ENCODE measurements at places on chromosomes 2 and 18.

- no peak for DNase-seq
These were observed 8.6 kb downstream of the ACP1 start for GRCh38 chr2:273333-273732.

DNA sequence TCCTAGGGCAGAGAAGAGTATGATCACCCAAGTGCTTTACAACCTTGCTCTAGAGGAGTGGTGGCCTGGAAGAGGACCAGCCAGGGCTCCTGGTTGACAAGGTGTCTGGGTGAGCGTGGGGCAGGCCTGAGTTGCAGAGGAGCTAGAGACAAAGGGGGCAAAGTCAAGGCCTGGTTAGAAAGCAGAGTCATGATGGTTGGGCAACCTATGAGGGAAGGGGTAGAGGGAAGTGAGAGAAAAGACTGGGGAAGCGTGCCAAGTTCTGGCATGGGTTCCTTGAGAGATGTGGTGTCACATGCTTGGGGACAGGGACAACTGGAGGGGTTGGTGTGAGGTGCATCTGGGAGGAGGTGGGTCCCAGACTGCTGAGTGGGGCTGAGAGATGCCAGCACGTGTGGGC is 13.5 kb downstream of the ZFP36L2 start:
- no peak for DNase-seq

DNA sequence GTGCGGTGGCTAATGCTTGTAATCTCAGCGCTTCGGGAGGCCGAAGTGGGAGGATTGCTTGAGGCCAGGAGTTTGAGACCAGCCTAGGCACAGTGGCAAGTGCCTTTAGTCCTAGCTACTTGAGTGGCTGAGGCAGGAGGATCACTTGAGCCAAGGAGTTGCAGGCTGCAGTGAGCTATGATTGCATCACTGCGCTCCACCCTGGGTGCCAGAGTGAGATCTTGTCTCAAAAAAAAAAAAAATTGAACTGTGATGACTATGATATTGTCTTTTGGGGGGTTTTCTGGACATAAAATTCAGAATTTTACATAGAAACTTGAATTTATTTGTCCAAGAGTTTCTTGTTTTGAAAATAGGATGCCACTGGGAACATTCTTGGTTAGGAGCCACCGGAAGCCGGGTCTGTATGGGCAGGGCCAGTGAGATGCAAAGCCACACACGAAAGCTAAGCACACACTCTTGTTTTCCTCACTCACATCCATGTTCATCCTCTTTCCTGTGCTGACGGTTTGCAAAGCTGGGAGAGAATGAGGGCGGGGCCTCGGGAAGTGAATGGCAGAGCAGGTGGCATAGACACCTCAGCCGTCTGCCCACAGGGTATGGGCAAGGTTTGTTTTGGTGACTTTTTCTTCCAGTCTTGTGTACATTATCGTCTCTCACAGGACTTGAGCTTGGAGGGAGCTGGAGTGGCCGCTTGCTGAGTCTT is 12.6 kb downstream of the AGAP1 start:
- no peak for DNase-seq

DNA sequence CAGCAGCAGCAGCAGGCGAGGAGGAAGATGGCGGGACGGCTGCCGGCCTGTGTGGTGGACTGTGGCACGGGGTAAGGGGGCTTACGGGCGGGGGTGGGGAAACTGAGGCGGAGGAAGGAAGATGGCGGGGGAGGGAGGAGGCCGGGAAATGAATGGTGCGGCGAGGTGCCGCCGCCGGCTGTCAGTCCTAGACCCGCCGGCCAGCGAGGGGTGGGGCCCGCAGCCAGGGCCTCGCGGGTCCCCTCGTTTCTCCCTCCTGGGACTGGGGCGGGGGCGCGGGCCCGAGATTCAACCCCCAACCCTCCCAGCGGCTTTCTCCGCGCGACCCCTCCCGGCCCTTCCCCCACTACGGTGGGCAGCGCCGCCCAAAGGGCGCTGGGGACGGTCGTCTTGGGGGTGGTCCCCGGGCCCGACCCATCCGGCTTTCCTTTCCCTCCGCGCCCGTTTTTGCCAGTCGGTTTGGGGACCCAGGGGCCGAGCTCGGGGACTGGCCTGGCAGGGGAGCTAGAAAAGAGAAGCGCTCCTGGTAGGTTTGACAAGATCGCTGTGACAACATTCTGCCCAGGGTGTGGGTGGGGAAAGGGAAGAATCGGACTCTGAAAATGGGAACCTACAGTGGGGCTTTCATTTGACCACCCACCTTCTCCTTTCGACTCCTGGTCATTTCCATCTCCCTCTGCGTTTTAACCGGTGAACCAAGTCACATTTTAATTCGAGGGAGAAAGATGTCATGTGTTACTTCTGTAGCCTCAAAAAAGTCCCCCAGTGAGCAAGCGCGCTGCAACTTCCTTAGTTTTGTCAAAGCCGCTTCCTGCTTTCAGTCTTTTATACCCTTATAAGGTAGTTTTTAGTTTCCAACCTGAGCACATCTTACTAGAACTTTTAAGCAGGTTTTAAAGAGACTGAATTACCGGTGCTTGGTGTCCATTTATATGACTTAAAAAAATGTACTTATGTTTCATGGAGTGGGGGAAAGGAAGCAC is 655 bp downstream of the ACTR3 start:
- no peak for DNase-seq

- peak; percentile 18 for DNase-seq
These were observed 31.1 kb upstream of the ACTR3 start for GRCh38 chr2:113858764-113859163.

DNA sequence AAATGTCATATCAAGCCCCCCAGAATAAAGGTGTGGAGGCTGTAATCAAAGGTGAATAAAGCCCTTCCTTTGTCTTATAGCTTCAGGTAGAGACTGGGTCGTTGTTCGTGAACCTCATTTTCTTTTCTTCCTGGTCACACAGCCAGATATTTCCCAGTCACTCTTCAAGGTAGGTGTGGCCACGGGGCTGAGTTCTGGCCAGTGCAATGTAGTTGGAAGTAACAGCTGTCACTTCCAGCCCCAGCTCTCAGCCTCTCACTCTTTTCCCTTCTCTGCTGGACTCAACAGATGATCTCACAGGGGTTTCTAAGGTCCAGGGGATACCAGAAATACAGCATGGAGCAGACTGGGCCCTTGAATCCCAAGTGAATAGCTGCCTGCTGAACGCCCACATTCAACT is 15.8 kb upstream of the TRPM8 start:
- DNase-seq = no peak

- DNase-seq = no peak
These were observed 58.0 kb upstream of the EML6 start for GRCh38 chr2:54665436-54665856.

GRCh38 chr2:3585261-3586109 is 9.4 kb upstream of the COLEC11 start:
- no peak for DNase-seq

DNA sequence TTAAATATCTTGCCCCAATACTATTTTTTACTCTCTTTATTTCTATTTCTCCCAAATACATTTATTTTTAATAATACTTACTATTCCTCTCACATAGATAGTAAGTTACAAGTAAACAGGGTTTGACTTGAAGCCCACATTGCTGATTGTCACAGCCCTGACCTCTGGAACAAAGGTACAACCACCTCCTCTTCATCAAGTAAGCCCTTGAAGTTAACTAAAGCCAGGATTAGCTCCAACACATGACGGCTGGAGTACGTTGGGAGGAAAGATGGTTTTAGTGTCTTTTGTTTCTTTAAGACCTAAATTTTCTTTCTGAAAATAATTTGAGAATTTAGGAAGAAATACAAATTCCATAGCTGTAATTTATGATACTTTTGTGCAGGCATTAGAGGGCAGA is 949 bp downstream of the MYOM1 start:
- no peak for DNase-seq

DNA sequence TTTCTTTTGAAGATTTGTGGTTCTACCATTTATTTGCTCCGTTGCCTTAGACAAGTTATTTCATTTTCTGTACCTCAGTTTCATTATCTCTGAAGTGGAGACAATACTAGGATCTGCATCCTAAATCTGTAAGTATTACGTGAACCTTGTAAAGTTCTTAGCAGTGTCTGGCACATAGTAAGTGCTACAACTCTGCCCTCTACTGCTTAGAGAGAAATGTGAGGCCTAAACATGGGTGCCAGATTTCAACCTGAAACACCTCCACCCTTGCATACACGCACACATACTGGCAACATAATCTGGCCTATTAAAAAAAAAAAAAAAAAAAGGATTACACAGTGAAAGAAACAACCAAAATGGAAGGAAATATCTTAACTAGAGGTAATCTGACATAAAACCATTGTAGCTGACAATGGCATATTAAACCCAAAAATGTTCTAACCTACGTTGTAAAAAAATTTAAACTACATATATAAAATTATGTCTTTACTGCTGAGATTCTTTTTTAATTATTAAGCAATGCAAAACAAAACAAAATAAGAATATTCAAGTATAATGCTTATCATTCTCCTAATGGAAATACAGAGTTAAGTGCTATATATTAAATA is 132.6 kb downstream of the MAP2 start:
- DNase-seq = no peak

DNA sequence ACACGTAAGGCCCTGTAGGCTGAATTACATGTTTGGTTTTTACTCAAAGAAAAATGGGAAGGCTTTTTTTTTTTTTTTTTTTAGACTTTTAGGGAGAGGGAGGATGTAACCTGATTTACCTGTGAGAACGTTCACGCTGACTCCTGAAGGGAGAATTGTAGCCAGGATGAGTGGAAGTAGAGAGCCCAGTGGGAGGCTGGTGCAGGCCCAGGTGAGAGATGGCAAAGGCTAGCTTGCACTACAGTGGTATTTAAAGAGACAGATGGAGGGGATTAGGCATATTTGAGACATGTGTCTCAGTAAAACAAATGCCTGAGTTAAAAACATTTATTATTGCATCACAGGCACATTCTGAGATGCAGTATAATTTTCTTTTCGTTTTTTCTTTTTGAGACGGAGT is 107.9 kb downstream of the CCDC85A start:
- DNase-seq = no peak

- no peak for DNase-seq
These were observed 25.4 kb upstream of the TMEM131 start for GRCh38 chr2:98020992-98021713.
